ENCODE measurements at places on chromosomes 4 and X.

GRCh38 chr4:114782415-114783214 lies 184.0 kb downstream of the UGT8 start:
- no peak for DNase-seq

- no peak for DNase-seq
Observed at GRCh38 chr4:182825003-182825402, 92.2 kb downstream of the DCTD start.

GRCh38 chr4:38309471-38309870 lies 349.3 kb downstream of the PTTG2 start:
- no peak for DNase-seq

DNA sequence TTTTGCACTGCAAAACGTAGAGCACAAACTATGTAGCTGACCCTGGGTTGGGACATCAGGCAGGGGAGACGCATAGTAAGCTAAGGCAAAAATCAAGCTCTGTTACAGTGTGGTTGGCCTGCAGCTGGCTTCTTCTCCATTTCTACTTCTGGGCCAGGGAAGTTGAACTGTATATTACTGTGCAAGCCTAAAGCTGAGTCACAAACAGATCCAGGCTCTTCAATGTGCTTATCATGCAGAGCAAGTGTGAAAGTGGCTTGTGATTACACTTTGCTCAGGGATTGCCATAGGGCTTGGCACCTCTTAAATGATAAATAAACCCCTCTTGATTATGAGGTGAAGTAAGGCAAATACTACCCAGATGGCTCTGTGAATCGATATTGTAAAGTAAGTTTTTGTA lies 40.5 kb downstream of the CLDN34 start:
- no peak for DNase-seq

- DNase-seq = no peak
Observed at GRCh38 chr4:71251261-71251660, 87.6 kb upstream of the SLC4A4 start.

- DNase-seq = no peak
Observed at GRCh38 chrX:16743604-16744325, 24.4 kb downstream of the SYAP1 start.

DNA sequence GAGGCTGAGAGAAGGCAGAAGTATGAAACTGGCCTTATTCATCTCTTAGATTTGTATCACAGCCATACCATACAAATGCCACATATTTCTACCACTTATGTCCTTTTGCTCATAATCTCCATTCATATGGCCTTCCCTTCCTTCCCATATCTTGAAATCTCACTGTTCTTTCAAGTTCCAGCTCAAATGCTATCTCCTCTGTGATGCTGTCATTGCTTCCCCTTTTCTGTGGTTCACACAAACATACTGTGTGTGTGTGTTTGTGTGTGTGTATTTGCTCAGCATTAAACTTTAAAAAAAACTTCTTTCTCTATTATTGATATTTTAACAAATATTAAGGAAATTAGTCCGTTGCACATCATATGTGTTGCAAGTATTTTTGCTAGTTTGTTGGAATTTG lies 26.7 kb downstream of the PHKA1 start:
- no peak for DNase-seq

DNA sequence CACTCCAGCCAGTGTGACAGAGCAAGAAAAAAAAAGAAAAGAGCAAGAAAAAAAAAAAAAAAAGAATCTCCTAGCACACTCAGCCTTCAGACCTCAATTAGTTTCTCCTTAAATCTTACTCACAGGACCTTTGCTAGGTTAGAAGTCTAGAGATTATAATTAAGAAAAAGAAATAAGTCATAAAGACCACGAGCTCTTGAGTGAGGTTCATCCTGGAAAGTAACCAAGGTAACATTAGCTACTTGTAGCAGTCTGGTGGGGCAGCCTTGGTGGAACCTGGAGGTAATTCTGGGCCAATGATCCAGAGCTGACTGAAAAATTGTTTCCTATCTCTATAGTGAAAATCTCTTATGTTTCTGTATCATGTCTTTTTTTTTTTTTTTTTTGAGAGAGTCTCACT lies 21.2 kb upstream of the DDX3X start:
- DNase-seq = no peak

- no peak for DNase-seq
Observed at GRCh38 chr4:24229978-24230377, 340.1 kb upstream of the PPARGC1A start.

DNA sequence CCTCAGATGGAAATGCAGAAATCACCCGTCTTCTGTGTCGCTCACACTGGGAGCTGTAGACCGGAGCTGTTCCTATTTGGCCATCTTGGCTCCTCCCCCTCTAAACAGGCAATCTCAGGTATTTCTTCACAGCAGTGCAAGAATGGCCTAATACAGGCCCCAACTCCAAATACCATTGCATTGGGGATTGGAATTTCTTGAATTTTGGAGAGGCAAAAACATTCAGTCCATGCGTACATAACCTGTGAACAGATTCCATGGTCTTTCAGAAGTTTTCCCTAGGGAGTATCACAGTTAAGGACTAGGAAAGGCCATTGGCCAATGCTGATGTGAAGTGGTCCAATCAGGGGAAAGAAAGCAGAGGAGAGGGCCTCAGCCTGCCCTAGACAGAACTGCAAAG lies 128.2 kb upstream of the NOCT start:
- no peak for DNase-seq

DNA sequence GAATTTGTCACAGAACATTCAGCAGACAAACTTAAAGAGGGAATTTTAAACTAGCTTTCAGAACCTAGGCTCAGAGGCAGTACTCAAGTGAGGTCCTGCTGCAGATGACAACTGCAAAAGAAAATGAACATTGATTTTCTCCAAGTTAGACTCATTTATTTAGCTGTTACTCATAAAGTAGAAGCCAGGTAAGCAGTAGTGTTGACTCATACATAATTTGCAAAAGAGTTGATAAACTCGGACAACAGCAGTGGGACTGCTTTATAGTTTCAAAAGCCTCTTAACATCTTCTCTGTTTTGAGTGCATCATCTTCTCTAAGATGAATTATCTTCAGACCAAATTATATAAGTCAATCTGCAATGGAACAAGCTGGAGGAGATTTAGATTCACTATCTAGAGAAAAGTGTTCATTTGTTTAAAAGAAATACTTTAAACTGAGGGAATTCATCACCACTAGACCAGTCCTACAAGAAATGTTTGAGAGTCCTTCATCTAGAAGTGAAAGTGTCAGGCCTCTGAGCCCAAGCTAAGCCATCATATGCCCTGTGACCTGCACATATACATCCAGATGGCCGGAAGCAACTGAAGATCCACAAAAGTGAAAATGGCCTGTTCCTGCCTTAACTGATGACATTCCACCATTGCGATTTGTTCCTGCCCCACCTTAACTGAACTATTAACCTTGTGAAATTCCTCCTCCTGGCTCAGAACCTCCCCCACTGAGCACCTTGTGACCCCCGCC lies 49.5 kb downstream of the COQ2 start:
- no peak for DNase-seq

- DNase-seq = no peak
Observed at GRCh38 chr4:69760455-69760854, at the start of gene SULT1B1. Gene SULT1B1 (minus strand): TSS chr4:69760620. CDS start chr4:69755217, 5,403 bp downstream.

DNA sequence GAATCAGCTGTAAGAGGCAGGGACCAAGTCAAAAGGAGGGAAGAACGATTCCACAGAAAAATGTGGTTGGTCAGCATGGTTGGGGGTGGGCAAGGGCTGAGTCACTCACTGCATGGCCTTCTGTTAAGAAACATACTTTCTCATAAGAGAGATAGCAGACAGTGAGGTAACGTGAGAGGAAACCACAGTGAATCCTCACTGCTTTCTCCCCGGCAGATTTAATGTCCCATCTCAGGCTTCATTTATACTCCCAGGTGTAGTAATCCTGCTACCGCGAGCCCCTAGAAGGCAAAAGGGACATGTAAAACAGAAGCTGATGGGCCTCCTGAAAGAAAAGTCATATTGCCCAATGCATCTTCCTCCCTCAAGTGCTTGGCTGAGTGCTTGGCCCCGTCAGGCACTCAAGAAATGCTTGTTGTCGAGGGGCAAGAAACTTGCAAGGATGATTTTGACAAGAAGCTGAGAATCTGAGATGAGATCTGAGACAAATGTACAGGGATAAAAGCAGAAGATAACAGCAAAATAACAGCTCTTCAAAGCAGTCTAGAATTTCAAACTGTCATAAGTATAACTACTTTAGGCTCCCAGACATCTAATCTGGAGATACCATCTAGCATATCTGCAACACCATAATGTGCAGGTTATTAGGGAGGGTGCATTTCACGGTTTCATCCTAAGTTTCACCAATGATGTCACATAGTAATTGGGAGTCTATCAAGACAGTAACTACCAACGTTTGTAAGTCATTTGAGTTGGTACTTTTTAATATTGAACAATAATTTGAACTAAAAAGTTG lies 40.2 kb downstream of the SH3KBP1 start:
- DNase-seq = no peak

GRCh38 chr4:10354746-10355145 lies 102.5 kb downstream of the ZNF518B start:
- no peak for DNase-seq

DNA sequence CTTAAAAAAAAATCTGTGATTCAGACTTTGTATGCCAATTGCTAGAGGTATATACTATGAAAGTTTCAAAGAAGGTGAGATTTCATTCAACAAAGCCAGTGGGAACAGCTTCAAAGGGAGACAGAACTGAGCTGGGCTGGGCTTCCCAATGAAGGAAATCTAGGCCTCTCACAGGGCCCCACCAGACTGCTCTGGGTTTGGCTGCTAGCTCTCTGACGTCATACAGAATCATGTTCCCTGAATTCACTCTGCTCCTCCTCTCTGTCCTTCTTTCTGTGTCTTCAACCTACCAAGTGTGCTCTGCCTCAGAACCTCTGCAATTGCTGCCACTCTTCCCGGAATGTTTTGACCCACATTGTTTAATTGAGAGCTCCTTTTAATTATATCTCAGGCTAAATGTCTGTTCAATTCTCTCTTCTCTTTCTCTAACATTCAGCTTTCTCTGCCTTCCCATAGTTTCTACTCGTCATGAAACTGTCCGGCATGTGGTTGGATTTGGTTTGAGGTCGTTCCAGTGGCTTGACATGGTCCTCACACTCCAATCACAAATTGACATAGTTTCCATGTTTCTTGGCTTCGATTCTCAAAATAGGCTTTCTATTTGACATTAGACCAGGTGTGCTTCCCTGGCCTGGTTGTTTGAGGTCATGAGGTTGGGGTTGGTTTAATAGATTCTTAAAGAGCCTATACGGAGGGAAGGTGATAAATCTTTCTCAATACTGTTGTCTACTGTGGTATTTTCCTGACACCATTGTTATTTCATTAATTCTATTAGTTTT lies 282.1 kb upstream of the EMCN start:
- no peak for DNase-seq

GRCh38 chrX:9280831-9281230 lies 184.0 kb upstream of the TBL1X start:
- DNase-seq = no peak

- DNase-seq = no peak
Observed at GRCh38 chrX:119155416-119156035, 27.9 kb upstream of the KIAA1210 start.

GRCh38 chrX:63250253-63250868 lies 100.8 kb downstream of the SPIN4 start:
- DNase-seq = no peak

- DNase-seq = no peak
Observed at GRCh38 chr4:149062997-149063396, 620.8 kb upstream of the NR3C2 start.

DNA sequence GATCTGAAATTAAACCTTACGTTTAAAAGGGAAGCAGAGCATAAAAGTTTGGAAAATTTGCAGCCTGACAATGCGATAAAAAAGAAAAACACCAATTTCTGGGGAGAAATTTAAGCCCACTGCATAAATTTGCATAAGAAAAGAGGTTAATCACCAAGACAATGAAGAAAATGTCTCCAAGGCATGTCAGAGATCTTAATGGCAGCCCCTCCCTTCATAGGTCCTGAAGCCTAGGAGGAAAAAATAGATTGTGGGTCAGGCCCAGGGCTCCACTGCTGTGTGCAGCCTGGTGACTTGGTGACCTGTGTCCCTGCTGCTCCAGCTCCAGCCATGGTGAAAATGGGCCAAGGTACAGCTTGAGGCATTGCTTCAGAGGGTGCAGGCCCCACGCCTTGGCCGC lies 264.0 kb upstream of the CT83 start:
- DNase-seq = no peak

- no peak for DNase-seq
Observed at GRCh38 chrX:16186380-16187007, 19.2 kb downstream of the MAGEB17 start.

- DNase-seq = no peak
Observed at GRCh38 chr4:177128306-177128705, 181.4 kb upstream of the NEIL3 start.

- DNase-seq = no peak
Observed at GRCh38 chr4:146112389-146112788, 63.1 kb upstream of the LSM6 start.

GRCh38 chr4:149175549-149175948 lies 640.1 kb downstream of the IQCM start:
- DNase-seq = no peak

- DNase-seq = no peak
Observed at GRCh38 chr4:95714571-95714970, 125.3 kb upstream of the PDHA2 start.

GRCh38 chr4:182093935-182094334 lies 149.3 kb upstream of the TENM3 start:
- no peak for DNase-seq

DNA sequence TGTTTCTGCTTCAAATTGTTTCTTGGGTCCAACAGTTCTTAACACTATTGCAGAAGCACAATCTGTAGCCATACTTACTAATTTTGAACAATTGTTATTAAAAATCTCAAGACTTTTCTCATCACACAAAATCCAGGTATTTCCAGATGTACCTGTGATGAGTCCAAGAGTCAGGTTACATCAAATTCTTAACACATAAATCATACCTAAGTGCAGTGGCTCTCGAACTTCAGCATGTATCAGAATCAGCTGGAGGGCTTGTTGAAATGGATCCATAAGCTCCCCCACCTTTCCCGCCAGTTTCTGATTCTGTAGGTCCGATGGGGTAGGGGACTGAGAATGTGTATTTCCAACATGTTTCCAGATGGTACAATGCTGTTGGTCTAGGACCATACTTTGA lies 10.6 kb downstream of the FAM120C start:
- no peak for DNase-seq

DNA sequence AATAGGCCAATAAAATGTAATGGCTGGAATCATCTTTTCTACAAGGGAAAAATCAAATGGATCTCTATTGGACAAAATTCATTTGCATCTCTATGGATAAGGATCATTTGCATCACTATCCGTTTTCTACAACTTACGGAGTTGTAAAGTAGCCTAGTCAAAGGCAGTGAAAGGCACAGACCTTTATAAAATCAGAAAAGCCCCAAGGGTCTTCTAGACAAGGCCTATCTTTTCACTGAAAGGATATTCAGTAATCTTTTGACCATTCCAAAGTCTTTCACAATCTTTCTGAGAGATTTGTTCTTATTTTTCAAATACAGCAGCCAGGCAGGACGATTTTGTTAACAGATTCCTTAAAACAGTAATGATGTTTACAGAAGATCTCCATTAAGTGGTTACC lies 119.5 kb upstream of the JADE1 start:
- DNase-seq = no peak

DNA sequence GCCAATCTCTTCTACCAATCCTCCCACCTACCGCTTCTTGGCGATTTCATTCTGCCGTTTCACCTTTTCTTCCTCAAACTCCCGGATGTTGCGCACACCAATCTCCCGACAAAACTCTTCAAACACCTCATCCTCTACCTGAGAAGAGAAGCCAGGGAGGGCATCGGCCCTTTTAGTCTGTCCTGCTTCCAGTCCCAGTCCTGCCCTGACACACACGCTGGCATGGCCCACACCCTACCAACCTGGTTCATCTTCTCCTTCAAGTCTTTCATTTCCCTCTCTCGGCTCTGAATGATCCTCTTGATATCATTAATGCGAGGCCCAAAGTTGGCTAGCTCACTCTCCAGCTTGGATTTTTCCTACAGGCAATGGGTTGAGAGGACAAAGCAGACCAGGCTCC lies 18.9 kb downstream of the SMC1A start:
- DNase-seq = no peak

Measured in GM18507 (cell line).